IMR-90 (cell line): ENCODE measurements at places on chromosomes 12 and 14. TPM values are rescaled to one million over a fixed set of nuclear protein-coding genes. Genes with fewer than 3 reads are reported as not detected.

- H3K36me3 ChIP-seq: no peaks in the 10 kb centered on the region
- H3K27ac ChIP-seq: no peak overlapping the region
- no peaks in the 10 kb centered on the region for H3K4me1 ChIP-seq
- no peak for DNase-seq
Measured at GRCh38 chr12:90871726-90872096, 83.3 kb downstream of the CCER1 start.

- peaks cover 2% of the 10 kb centered on the region; the same call in 1 of the 2 replicates for H3K36me3 ChIP-seq
- peaks cover 10% of the 10 kb centered on the region; the same call in 1 of the 2 replicates for H3K4me1 ChIP-seq
- peak overlapping the region; percentile 99 for H3K27ac ChIP-seq
- H3K27me3 ChIP-seq: no peaks in the 10 kb centered on the region
- peak overlapping the region; percentile 90 for H3K4me3 ChIP-seq
- DNase-seq: peak; percentile 88
Measured at GRCh38 chr12:108730365-108731104, 783 bp downstream of the CORO1C start.

DNA sequence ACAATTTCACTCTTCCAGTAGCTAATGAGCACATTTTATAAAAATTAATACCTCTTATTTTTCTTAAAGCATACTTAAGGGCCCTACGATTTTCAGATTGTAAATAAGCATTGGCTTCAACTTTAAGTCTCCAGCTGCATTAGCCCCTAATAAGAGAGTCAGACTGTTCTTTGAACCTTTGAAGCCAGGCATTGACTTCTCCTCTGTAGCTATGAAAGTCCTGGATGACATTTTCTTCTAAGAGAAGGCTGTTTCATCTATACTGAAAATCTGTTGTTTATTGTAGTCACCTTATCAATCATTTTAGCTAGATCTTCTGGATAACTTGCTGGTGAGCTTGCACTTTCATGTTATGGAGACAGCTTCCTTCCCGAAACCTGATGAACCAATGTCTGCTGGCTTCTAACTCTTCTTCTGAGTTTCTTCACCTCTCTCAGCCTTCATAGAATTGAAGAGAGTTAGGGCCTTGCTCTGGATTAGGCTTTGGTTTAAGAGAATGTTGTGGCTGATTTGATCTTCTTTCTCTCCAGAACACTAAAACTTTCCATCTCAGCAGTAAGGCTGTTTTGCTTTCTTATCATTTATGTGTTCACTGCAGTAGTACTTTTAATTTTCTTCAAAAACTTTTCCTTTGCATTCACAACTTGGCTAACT lies 377.1 kb upstream of the RGS6 start:
- H3K27me3 ChIP-seq: no peaks in the 10 kb centered on the region
- peaks cover 10% of the 10 kb centered on the region for H3K4me1 ChIP-seq
- no peaks in the 10 kb centered on the region; the same call in 1 of the 2 replicates for H3K36me3 ChIP-seq
- DNase-seq: no peak
- H3K4me3 ChIP-seq: no peak overlapping the region

GRCh38 chr12:11578461-11578993 lies 70.9 kb upstream of the ETV6 start:
- peaks cover 3% of the 10 kb centered on the region for H3K27me3 ChIP-seq
- peaks cover 9% of the 10 kb centered on the region for H3K4me1 ChIP-seq
- DNase-seq: no peak
- H3K27ac ChIP-seq: no peak overlapping the region
- H3K36me3 ChIP-seq: no peaks in the 10 kb centered on the region

GPRC5D gene
- not detected in 2 replicates for polyA plus RNA-seq

- no peak overlapping the region for H3K4me3 ChIP-seq
- no peaks in the 10 kb centered on the region for H3K4me1 ChIP-seq
- no peak for DNase-seq
- H3K36me3 ChIP-seq: no peaks in the 10 kb centered on the region
- H3K27me3 ChIP-seq: peaks cover 3% of the 10 kb centered on the region
- no peak overlapping the region for H3K27ac ChIP-seq
Measured at GRCh38 chr12:94033101-94033500, 115.3 kb upstream of the PLXNC1 start.

GRCh38 chr14:86787717-86788116 lies 1205.3 kb downstream of the GALC start:
- DNase-seq: peak; percentile 65
- peak overlapping the region; percentile 71 for H3K27ac ChIP-seq
- H3K4me3 ChIP-seq: no peak overlapping the region
- peaks cover 3% of the 10 kb centered on the region for H3K4me1 ChIP-seq
- no peaks in the 10 kb centered on the region for H3K27me3 ChIP-seq
- no peaks in the 10 kb centered on the region for H3K36me3 ChIP-seq

- H3K36me3 ChIP-seq: no peaks in the 10 kb centered on the region
- DNase-seq: peak; percentile 71
- no peak overlapping the region for H3K4me3 ChIP-seq
- no peak overlapping the region for H3K27ac ChIP-seq
Measured at GRCh38 chr12:92992041-92992440, 62.9 kb upstream of the EEA1 start.

GRCh38 chr14:75260025-75260763 lies 18.4 kb upstream of the FOS start:
- no peak overlapping the region for H3K4me3 ChIP-seq
- DNase-seq: no peak
- no peak overlapping the region for H3K27ac ChIP-seq
- H3K27me3 ChIP-seq: no peaks in the 10 kb centered on the region
- H3K4me1 ChIP-seq: peaks cover 8% of the 10 kb centered on the region

- H3K4me1 ChIP-seq: no peaks in the 10 kb centered on the region
- H3K27me3 ChIP-seq: no peaks in the 10 kb centered on the region
- H3K36me3 ChIP-seq: no peaks in the 10 kb centered on the region
- no peak for DNase-seq
- no peak overlapping the region for H3K4me3 ChIP-seq
Measured at GRCh38 chr14:67892466-67893100, 73.0 kb downstream of the RAD51B start.

GRCh38 chr14:99616832-99617800 lies 13.1 kb upstream of the CCDC85C start:
- H3K4me1 ChIP-seq: peaks cover 12% of the 10 kb centered on the region
- H3K27ac ChIP-seq: no peak overlapping the region
- no peak overlapping the region for H3K4me3 ChIP-seq
- no peaks in the 10 kb centered on the region for H3K27me3 ChIP-seq
- no peaks in the 10 kb centered on the region for H3K36me3 ChIP-seq
- DNase-seq: no peak

GRCh38 chr14:68894802-68895703 lies 84.0 kb downstream of the ACTN1 start:
- no peak overlapping the region for H3K4me3 ChIP-seq
- peaks cover 17% of the 10 kb centered on the region for H3K4me1 ChIP-seq

DNA sequence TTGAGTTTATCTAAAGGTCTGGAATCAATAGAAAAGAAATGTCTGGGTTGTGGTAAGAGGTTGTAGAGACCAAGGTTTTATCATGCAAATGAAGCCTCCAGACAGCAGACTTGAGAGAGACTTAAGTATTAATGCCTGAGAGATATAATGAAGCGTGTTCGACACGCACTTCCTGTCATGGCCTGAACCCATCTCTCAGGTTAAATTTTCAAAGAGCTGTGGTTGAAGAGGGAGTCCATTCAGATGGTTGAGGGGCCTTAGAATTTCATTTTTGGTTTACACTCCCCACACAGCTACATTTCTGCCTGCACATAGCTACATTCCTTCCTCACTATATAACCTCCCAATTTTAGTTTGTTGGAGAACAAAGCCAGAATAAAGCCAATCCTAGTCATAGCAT lies 10.1 kb upstream of the CLEC12A start:
- no peaks in the 10 kb centered on the region for H3K36me3 ChIP-seq
- H3K27ac ChIP-seq: no peak overlapping the region
- no peak for DNase-seq
- no peaks in the 10 kb centered on the region for H3K4me1 ChIP-seq
- peaks cover 4% of the 10 kb centered on the region for H3K27me3 ChIP-seq

GRCh38 chr14:35480119-35480769 lies 53.7 kb upstream of the INSM2 start:
- H3K4me3 ChIP-seq: no peak overlapping the region
- no peak overlapping the region for H3K27ac ChIP-seq
- DNase-seq: peak; percentile 3

TRAFD1 gene
- 34.7 and 41.3 TPM in 2 replicates for polyA plus RNA-seq
